ENCODE measurements at places on chromosomes 13 and 19.

- DNase-seq: no peak
Measured at GRCh38 chr13:98506728-98507230, 70.1 kb downstream of the STK24 start.

GRCh38 chr19:48560095-48560530 is 8.1 kb downstream of the SULT2B1 start:
- DNase-seq: peak; percentile 17

DNA sequence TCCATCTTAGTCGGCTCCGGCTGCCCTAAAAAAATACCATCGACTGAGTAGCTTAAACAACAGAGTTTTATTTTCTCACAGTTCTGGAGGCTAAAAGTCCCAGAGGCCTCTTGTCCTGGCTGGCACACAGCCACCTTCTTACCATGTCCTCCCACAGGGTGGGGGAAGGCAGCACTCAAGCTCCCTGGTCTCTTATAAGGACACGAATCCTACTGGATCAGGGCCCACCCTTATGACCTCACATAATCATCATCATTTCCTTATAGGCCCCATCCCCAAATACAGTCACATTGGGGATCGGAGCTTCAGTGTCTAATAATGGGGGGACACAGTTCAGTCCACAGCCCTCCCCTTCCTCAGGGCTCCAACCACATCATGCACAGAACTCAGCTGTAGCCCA is 2.6 kb upstream of the TUBA3C start:
- no peak for DNase-seq

DNA sequence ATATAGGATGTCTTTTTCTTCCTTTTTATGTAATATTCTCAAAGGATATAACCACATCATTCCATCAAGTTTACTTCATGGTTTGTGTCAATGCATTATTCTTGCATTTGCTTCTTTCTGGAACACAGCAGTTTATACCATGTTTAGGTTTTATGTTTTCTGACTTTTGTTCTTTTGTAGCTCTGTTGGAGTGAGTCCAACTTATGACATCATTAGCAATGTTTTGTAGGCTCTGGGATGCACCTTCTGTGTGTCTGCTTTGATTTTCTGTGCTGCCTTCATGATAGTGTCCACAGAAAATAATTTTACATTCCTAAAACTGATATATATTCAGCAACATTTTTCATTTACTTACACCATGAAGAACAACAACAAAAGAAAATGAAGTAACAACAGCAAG is 68.9 kb downstream of the SHISA2 start:
- no peak for DNase-seq

- no peak for DNase-seq
Measured at GRCh38 chr13:111242585-111242984, 77.9 kb upstream of the TEX29 start.

GRCh38 chr19:47758443-47758804 is 13.1 kb downstream of the NOP53 start:
- DNase-seq: no peak

DNA sequence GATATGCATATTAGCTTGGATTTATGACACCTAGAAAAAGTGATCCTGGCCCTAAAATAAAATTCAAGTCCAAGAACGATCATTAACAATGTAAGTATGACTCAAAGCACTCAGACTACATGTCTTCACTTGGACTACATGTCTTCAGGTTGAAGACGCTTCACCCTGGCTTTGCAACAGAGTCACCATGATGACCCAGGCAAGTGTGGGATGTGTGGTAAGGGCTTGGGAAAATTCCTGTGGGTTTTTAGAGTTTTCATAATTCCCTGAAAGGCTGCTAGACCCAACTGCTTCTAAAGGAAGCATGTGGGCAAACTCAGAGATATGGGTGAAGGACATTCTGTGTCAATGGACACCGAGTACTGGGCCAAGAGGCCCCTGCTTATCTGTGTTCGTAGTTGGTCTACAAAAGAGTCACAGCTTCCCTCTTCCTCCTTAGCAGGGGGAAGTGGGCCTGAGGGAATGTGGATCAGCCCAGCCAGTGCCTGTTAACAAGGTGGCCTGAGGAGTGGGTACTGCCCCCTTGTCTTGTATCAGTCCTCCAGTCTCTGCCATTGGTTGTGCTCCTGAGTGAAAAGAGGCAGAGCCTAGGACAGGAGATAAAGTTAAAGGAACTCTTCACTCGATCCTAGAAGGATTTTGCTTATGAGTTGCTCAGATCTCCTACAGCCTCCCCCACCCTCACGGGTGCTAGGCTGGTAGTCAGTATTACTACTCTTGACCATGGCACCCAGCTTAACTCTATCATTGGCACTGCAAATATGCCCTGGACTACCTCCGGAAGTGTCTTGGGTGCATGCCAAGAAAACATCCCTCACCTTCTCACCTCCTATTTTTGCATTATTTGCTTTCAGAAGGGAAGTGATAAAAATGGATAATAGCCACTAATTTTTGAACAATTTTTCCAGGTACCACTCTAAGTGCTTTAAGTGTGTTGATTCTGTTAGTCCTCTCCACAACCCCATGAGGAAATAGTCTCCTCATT is 406.3 kb downstream of the COG6 start:
- peak; percentile 35 for DNase-seq

DNA sequence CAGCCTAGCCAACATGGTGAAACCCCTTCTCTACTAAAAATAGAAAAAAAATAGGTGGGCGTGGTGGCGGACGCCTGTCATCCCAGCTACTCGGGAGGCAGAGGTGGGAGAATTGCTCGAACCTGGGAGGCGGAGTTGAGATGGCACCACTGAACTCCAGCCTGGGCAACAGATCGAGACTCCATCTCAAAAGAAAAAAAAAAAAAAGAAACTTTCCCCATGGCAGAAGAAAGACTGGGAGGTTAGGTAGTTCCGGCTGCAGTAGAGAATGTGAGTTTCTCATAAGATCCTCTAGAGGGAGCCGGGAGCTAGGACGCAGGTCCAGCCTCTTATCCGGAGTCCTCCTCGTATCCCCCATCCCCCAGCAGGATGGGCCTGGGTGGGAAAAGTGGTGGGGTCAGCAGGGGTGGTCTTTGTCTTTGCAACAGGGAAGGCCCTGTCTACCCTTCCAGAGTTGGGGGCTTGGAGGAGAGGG is 13.2 kb upstream of the CREB3L3 start:
- DNase-seq: peak; percentile 65

DNA sequence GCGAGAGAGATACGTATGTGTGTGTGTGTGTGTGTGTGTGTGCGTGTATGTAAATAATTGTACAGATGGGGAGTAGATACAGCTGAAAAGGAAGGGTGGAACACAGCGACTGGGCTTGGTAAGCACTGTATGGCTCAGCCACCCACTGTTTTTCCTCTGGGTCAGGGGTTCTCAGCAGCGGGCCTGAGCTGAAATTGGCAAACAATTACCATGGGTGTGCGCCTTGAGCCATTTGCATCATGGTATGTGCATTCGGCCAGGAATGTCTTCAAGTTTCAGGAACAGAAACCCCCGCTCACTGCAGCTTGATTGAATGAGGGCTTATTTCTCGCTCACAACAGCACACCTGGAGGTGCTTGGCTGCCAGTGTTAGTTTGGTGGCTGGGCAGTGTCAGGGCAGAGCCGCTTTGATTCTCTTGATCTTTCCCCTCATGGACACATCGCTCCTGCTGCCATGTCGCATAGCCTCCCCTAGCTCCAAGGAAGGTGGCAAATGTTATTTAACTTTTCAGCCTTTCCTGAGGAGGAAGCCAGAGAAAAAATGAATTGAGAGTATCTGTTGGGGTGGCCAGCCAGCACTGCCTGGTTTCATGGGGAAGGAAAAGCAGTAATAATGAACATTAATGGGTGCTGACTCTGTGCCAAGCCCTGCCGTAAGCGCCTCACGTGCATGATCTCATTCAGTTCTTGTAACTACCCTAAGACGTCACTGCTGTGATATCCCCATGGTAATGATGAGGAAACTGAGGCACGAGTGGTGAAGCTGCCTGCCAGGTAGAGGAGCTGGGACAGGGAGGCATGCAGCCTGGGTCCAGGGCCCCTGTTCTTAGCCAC is 126.9 kb downstream of the SIPA1L3 start:
- no peak for DNase-seq

- peak; percentile 43 for DNase-seq
Measured at GRCh38 chr13:36418022-36418805, 14.1 kb upstream of the CCNA1 start.

DNA sequence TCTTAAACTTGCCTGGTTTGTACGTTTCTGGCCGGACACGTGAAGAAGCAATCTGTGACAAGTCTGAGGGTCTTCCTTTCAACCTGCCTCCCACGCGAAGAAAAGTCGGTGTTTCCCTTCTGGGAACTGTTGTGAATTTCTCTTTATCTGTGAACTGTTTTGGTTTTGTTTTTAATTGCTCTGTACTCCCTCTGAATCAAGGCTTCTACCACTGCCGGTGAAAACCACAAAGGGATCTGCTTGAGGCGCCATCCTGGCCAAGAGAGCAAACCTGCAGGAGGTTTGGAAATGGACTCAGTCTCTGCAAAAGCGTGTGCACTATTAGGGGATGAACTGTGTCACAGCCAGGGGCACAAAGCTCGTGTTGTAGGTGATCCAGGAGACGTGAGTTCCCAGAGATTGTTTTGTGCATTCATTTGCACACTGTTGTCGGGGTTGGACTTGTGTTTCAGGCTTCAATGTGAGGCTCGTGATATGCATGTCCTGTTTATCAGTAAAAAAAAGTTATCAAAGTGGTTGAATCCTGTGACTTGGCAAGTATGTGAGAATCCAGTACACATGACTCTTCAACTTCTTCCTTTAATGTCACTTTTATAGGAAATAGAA is 9.7 kb downstream of the SIGLEC8 start:
- no peak for DNase-seq

- DNase-seq: no peak
Measured at GRCh38 chr19:49231804-49232203, 74.2 kb downstream of the TRPM4 start.

GRCh38 chr19:11377756-11378155 is 3.3 kb downstream of the SWSAP1 start:
- DNase-seq: no peak

- peak; percentile 91 for DNase-seq
Measured at GRCh38 chr13:30718661-30719524, 16.4 kb upstream of the ALOX5AP start.

DNA sequence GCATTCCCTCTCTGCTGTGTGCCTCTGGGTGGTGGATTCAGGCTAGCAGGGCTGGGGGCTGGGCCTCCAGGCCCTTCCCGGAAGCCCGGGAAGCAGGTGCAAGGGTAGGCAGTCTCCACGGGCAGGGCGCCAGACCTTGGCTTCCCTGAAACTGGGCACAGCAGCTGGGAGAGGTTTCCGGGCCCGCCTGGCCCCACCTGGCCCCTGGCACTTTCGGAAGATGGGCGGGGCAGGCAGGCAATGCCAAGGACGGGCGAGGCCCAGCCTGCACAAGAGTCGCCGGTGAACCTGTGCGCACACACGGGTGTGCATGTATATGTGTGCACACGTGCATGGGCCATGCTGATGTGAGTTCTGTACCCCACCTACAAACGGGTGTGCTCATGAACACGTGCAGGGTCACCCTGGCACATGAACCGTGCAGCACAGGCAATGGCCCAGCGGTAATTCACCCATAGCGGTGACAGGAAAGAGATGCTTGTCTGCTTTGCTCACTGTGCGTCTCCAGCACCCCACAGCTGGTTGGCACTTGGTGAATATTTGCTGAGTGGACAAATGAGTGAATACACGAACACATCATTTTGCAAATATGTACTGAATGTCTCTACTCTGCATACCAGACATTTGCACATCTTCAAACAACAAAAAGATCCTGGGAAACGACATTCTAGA is 15.3 kb downstream of the GADD45B start:
- peak; percentile 97 for DNase-seq

- no peak for DNase-seq
Measured at GRCh38 chr13:105972306-105972721, 563.1 kb downstream of the EFNB2 start.

GRCh38 chr13:93227878-93228642 is 1.5 kb downstream of the GPC6 start:
- peak; percentile 93 for DNase-seq

GRCh38 chr13:112259511-112259910 is 116.6 kb upstream of the SPACA7 start:
- no peak for DNase-seq

DNA sequence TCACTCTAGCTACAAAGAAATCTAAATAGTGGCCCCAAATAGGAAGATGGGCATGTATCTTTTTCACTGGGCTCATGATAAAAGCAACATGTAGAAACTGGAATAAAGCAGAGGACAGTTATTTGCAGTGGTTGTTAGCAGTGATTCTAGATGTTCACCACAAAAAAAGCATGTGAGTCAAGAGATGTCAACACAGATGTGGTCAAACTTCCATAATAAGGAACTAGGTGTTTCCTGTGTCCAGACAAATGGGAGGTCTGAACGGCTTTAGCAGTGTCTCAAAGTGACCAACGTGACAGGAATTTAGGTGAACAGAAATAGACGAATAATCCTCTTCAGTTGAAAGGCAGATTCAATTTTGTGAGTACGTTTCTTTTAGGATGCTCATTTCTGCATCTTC is 162.7 kb downstream of the TBC1D4 start:
- no peak for DNase-seq

DNA sequence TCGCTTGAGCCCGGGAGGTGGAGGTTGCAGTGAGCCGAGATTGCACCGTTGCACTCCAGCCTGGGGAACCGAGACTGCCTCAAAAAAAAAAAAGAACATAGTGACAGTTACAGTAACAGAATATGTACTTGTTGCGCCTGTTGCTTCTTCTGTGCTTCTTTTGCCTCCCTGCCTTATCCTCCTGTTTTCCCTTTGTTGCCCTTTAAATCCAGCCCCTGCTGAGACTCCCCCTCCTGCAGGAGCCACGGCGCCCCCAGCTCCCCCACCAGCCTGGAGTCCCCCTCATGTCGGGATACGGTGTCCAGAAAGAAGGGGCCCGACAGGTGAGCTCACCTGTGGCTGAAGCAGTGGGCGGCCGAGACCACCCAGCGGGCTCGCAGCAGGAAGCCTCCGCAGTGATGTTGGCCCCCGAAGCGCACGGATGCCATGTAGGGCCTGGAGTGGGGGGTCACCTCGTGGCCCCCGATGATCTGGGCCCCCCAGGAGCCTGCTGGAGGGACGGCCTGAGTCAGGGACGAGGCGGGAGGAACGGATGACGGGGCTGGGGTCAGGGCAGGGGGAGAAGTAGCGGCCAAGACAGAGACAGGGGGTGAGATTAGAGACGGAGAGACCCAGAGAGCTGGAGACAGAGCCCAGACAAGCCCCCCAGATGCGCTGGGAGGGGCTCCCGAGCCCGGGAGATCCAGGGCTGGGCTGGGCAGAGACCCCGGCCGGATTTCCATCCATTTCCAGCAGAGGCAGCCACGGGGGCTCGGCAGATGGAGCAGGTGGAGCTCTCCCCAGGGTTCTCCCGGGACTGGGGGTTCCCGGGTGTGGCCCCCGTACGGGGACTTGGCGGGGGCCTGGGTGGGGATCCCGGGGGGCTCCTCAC is 536 bp downstream of the PRSS57 start:
- no peak for DNase-seq

- DNase-seq: no peak
Measured at GRCh38 chr13:53301449-53301848, 272.8 kb downstream of the OLFM4 start.
